GM13976 (cell line): ENCODE measurements at places on chromosomes 1 and 21.

GRCh38 chr1:153253693-153254092 is 5.8 kb upstream of the LORICRIN start:
- no peak for DNase-seq

- DNase-seq, result no peak
Observed at GRCh38 chr1:19076841-19077616, 120.6 kb upstream of the IFFO2 start.

GRCh38 chr1:39655578-39656268 is 16.2 kb downstream of the NT5C1A start:
- DNase-seq, result no peak

- no peak for DNase-seq
Observed at GRCh38 chr1:246588159-246588721, 22.0 kb downstream of the CNST start.

DNA sequence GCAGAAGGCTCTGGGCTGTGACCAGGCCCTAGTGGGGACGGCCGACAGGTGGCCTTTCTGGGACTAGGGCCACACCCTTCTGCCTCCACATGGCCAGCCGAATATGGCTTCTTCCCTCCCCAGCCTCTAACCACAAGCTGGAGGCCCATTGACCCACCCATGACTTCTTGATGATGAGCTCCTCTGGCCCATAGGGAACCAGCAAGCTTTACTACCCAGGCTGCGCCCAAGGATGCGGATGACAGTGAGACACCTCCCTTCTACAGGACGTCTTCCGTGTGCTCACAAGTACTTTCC is 41.0 kb downstream of the LDLRAD2 start:
- no peak for DNase-seq

DNA sequence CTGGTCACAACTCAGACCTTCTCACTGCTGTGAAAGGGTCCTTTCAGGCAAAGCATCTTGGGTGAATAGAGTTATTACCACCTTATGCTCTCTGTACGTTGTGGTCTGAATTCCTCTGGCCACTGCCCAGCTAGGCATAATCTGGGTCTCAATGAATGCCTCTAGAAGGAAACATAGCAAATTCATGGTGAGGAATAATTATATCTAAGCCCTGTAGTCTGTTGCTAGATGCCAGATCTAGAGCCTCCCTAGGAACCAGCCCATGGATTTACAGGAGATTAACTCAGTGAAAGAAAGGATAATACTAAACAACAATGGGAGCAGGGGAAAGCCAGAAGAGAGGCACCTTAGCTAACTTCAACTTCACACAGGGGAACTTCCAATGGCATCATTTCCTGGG is 2.4 kb upstream of the COL11A1 start:
- no peak for DNase-seq

DNA sequence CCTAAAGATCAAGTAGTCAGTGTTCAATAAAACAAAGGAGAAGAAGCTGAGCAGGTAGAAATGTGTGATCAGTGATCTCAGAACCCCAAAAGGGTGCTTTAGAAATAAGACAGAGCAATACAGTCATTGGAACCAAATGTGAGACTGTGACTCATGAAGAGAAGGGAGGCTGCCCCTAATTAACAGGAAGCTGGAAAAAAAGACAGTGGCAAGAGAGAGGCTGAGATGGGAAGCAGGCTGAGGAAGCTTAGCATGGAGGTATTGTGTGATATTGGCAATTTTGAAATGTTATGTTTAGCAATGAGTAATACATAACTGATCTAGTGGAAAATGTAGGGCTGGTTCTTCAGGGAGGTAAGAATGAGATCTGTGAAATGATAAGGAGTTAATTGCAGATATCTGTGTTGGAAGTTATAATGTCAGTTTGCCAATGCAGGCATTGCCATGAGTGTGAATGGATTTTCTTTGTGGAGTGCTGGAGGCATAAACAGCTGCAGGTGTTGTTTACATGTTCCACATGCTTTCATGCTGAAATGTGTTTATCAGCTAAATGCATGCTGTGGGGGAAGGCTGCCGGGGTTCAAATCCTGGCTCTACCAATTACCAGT is 90.6 kb upstream of the CACNA1E start:
- DNase-seq, result no peak

GRCh38 chr1:223500560-223501425 is 107.6 kb downstream of the CCDC185 start:
- no peak for DNase-seq

DNA sequence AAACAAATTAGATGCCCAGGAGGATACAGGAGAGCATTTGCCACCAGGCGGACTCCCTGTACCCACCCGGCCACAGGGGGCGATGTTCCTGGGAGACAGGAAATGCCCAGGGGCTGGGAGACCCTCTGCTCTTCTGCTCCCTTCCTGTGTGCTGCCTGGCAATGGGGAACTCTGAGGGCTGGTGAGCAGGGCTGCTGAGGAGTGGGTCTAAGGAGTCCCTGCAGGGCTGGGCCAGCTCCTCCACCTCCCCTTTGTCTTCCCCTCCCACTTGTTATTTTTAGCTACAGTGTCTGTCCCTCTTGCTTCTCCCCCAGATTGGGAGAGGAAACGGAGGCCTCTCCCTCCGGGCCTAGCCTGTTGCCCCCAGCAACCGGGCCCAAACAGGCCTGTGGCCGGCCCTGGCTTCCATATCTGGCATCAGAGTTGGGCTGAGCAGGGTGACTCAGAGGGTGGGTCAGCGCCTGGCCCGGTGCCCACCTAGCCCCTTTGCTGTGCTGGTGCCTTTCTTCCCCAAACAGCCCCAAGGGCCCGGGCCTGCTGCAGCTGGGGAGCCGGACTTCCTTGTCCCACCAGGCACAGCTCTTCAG is 11.6 kb downstream of the LMNA start:
- no peak for DNase-seq

DNA sequence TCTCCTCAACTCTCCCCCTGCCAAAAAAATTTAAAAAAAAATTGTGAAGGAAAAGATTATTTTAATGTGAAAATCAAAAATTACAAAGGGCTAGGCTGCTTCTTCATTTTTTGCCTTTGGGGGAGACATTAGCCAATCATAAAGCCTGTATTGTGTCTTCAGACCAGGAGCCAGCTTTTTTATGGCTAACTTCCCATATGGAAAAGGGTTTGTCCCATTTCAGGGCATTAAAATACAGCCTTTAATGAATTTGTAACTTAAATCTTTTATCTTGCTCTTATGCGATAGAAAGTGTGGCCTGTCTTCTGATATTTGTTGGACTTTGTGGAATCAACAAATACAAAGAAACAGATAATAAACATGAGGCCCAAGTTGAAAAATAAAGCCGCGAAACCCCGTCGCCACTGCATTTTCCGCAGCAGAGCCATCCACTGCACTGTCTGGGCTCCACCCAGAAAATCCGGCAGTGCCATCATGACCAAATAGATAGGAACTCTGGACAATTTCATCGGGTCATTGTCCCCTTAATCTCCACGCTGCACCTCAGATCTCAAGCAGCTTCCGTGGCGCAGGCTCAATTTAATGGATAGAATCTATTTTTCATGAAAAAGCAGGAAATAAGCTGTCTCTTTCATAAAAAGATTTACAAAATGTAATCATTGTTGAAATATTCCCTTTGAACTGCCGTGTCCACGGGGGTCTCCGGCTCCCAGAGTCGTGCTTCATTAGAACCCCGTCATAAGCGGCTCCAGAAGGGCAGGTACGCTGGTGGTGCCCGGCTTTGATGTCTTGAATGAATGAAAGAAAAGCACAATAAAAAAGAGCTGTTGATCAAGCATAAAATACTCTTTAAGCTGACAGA is 277.6 kb downstream of the TM2D1 start:
- no peak for DNase-seq

GRCh38 chr1:21089299-21089698 is 87.4 kb downstream of the EIF4G3 start:
- DNase-seq, result no peak

GRCh38 chr1:90579212-90579802 is 137.8 kb downstream of the BARHL2 start:
- peak; percentile 55 for DNase-seq

GRCh38 chr1:211783266-211783665 is 47.3 kb downstream of the LPGAT1 start:
- DNase-seq, result no peak

DNA sequence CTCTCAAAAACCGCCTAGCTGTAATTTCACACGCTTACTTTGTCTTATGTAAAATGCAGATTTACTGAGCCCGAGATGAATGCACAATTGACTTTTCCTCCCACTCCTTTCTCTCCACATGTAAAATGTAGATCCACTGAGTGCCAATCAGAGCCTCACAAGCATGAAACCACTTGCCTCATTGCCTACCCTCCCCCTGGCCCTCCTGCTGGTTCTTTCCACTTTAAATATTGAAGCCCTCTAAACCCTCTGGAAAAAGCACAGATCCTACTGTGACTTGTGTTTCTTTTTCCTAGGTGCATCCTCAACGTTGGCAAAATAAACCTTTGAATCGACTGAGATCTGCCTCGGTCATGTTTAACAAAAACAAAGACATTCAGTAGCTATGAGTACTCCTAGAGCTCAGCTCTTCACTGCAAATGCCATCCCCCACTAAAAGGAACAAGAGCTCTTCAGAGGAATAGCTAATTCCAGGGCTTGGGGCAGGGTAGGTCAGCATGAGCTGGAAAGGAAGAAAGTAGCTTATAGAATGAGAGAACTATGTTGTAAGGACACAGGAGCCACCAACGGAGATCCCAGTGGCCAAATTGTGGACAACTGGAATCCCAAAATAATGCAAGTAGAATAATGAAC is 365.5 kb upstream of the RUNX1 start:
- DNase-seq, result no peak

GRCh38 chr1:102891868-102892625 is 216.3 kb downstream of the COL11A1 start:
- DNase-seq, result no peak

DNA sequence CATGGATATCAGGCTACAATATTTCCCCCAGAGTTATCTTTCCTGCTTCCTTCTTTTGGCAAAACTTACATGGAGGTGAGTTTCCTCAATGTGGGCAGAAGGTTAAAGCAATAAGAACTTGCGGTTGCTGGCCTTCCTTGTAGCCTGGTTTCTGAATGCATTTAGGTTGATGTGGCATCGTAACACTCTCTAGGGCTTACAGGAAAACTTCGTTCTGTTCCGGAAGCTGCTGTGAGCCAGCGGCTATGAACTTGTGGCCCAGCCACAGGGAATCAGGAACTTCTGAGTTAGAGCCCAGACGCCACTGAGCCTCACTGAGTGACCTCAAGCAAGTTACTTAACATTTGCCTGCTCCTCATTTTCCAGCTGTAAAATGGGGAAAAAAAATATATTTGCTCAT is 623.4 kb upstream of the ADAMTS5 start:
- DNase-seq, result no peak

DNA sequence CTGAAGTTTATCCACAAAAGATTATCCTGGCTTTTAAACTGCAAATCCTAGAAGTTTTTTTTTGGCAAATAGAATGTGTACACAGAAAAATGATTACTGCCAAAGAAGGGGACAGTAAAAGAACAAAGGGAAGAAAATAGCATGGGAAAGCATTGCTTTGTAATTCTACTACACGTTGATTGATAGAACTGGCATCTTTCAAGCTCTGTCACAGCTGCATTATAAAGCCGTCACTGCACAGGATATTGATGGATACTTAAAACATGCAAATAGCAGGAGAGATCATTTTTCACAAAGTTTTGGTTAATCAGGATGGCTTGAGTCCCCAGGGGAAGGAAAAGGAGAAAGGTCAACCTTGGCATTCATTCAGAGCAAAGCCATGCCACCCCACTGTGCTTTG is 183.7 kb upstream of the RRP15 start:
- DNase-seq, result no peak

GRCh38 chr1:111161843-111162487 is 21.9 kb downstream of the CEPT1 start:
- no peak for DNase-seq

DNA sequence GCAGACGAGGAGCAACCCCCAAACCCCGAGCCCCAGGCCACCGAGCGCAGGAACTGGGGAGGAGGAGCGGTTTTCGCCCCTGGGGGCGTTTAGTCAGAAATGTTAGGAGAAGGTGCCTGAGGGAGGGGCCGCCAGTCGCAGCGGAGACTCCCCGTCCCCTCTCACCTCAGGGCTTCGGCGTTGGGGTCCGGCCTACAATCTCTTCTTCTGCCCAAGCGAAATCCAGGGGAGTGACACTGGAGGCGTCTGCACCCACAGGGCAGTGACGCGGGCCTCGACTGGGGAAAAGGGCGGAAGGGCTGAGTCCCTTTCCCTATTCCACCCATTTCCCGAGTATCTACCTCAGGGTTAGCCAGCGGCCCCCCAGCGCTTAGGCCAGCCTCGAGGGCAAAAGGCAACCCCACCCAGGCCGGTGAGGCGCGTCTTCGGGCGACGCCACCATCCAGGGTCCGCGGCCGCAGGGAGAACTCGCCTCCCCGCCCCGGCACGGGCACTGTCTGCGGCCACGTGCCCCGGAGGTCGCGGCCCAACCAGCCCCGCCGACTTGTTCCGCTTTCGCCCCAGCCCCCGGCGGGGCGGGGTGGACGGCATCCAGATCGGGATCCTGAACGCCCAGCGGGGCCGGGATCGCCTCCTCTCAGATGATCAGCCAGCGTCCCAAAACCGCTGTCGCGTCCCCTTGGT is 118.7 kb upstream of the BARHL2 start:
- peak; percentile 25 for DNase-seq

DNA sequence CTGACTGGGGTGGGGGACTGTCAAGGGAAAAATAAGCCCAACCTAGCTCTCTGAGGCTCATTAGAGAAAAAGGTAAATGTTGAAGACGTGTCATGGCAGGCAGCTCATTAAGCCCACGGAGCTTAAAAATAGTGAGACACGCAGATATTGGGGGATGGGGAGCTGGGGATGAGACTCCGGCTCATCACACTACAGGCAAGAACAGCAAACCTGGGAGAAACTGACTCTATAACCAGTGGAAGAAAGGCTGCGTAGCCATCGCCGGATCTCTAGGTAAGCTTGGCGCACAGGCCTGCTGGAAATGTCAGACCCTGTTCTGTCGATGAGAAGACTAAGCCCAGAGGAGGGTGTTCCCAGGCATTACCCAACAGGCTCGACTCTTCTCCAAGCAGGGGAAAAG is 78.0 kb downstream of the SYT2 start:
- DNase-seq, result no peak

GRCh38 chr1:61055110-61055614 is 27.2 kb upstream of the NFIA start:
- no peak for DNase-seq

GRCh38 chr1:226506021-226506420 is 42.5 kb upstream of the STUM start:
- DNase-seq, result no peak

- no peak for DNase-seq
Observed at GRCh38 chr1:22860883-22861385, 111.7 kb downstream of the LACTBL1 start.

GRCh38 chr1:181086926-181087325 is 1.6 kb upstream of the IER5 start:
- DNase-seq, result no peak

- no peak for DNase-seq
Observed at GRCh38 chr1:225987491-225988316, 11.4 kb downstream of the SDE2 start.
